Thymus (tissue), 14 donors: ENCODE measurements at places on chromosomes 6 and 20. TPM values are rescaled to one million over a fixed set of nuclear protein-coding genes. Genes with fewer than 3 reads are reported as not detected.

- DNase-seq = no peak
- no peaks in the 10 kb centered on the region for H3K27me3 ChIP-seq
- no peak overlapping the region for H3K4me3 ChIP-seq
- no peaks in the 10 kb centered on the region for H3K4me1 ChIP-seq
- H3K36me3 ChIP-seq = no peaks in the 10 kb centered on the region
- no peak overlapping the region for H3K27ac ChIP-seq
Observed at GRCh38 chr6:88825856-88826255, 137.6 kb downstream of the RNGTT start.

DNA sequence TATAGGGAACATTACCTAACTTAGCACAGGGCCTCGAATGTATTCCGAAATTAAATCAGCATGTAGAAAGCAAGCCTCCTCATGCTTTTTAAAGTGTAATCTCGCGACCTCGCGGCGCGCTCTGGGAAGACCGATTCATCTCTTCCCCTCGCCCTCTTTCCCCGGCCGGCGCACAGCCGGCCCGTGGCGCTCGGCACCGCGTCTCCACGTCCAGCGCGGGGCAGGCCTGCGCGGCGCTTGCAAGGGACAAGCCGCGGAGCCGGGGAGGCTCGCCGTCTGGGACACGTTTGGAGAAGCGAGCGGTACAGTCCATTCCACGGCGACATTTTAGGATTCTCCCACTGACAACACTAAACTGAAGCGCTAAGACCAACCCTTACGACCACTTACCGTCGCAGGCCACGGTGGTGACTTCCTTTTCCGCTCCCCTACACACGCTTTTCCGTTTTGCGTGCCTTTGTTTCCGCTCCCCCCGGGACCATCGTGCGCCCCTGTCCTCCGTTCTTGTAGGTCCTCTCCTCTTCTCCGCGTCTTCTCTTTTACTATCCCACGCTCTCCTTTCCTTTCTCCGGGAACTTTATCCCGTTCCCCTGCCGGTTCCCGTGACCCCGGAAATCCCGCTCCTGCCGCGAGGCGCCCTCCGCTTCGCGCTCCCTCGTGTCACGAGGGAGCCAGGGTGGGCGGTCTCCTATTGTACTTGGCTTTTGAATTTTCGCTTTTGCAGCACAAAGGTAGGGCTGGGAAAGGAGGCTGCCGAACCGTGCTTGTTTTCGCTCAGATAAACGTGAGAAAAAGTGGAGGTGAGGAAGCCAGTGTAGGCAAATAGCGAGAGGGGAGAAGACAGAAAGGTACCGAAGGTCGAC is at the start of gene ECHDC1:
Gene ECHDC1, minus strand, starts transcription at position 664 of the 863 bp plus-strand sequence. CDS start 12,581 bp downstream, outside the sequence.
- H3K36me3 ChIP-seq = no peaks in the 10 kb centered on the region
- H3K27ac ChIP-seq = peak within 1 kb of the TSS; percentile 96
- DNase-seq = peak; percentile 71
- H3K4me3 ChIP-seq = peak within 1 kb of the TSS; percentile 87
- no peaks in the 10 kb centered on the region for H3K27me3 ChIP-seq

DNA sequence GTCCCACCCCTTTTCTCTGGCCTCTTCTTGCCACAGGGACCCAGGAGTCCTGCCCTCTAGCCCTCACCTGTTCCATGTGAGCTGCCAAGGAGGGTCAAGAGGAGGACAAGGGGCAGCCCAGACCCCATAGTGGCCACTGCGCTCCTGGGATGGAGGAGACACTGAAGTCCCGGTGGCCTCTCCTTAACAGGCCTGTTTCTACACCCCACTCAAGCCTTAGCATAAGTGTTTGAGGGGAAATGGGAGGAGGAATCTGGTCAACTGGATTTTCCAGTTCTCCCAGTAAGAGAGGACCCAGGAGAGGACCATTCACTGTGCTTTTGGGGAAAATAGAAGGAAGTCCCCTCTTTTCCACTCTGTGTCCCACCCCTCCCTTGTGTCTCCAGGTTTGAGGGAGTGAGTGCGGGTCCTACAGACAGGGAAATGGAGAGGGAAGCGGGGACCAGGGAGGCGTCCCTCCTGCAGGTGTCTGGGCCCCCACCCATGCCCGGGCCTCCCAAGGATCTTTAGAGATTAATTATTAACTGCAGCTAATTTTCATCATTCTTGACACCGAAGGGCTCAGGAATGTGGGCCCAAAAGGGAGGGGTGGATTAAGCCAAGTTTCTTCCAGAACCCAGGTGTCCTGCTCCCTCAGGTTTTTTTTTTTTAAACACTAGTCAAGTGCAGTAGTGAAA is at the start of gene SFTA2:
Gene SFTA2, minus strand, starts transcription at position 202 of the 677 bp plus-strand sequence. Its CDS starts 74 bp downstream, at position 128.
- H3K27me3 ChIP-seq = peaks cover 24% of the 10 kb centered on the region

DNA sequence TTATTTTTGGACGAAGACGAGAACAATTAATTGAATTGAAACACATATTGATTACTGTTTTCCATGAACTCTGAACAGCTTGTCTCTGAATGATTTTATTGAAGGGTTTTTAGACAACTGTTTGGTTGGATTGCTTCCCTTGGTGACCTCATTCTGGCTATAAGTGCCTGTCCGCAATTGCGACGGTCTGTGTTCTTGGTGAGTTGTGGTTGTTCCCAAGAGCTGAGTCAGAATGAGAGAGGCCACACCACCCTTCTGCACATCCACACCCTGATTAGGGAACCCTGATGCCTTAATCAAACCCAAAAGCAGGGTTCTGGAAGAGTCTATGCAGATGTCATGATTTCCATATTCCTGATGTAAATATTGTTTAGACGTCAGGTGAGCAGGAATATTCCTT is 747.0 kb downstream of the PTPRT start:
- no peaks in the 10 kb centered on the region for H3K27me3 ChIP-seq
- no peak overlapping the region for H3K27ac ChIP-seq
- no peak for DNase-seq
- H3K36me3 ChIP-seq = no peaks in the 10 kb centered on the region
- no peaks in the 10 kb centered on the region for H3K4me1 ChIP-seq

- H3K4me1 ChIP-seq = no peaks in the 10 kb centered on the region
- peaks cover 15% of the 10 kb centered on the region for H3K36me3 ChIP-seq
- no peaks in the 10 kb centered on the region for H3K27me3 ChIP-seq
- no peak for DNase-seq
- no peak overlapping the region for H3K4me3 ChIP-seq
Observed at GRCh38 chr6:27468334-27468733, 4.6 kb downstream of the ZNF184 start.

- H3K4me3 ChIP-seq = peak overlapping the region; percentile 6
- no peak for DNase-seq
- H3K36me3 ChIP-seq = no peaks in the 10 kb centered on the region
- H3K27ac ChIP-seq = peak overlapping the region; percentile 55
- no peaks in the 10 kb centered on the region for H3K27me3 ChIP-seq
- H3K4me1 ChIP-seq = peaks cover 7% of the 10 kb centered on the region
Observed at GRCh38 chr6:137216875-137217553, 2.2 kb downstream of the IFNGR1 start.

DNA sequence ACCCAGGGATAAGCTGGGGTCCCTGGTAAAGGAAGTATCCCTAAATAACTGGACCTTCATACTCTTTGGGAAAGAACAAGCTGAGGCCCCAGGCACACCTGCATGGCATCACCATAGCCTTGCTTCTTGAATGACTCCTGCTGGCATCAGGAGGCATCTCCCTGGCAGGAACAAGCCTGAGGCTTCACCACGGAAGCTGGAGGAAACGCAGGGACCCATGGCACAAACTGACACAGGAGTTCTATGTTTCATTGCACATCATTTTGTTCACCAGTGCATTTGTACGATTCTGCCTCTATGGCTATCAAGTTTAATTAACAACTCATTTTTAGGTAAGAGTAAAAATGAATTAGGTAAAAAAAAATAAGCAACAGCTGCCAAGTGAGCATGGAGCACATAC is 619 bp upstream of the PDE7B start:
- no peaks in the 10 kb centered on the region for H3K27me3 ChIP-seq
- H3K4me3 ChIP-seq = no peak overlapping the region

- DNase-seq = no peak
- no peaks in the 10 kb centered on the region for H3K4me1 ChIP-seq
- no peaks in the 10 kb centered on the region for H3K27me3 ChIP-seq
- H3K27ac ChIP-seq = no peak overlapping the region
- no peaks in the 10 kb centered on the region for H3K36me3 ChIP-seq
Observed at GRCh38 chr6:19857139-19857538, 20.0 kb downstream of the ID4 start.

The EXOC2 gene
- polyA plus RNA-seq = 12.1 TPM

The KCNK16 gene
- polyA plus RNA-seq = 0.07 TPM

The FNDC1 gene
- polyA plus RNA-seq = 0.07 TPM
